ENCODE measurements at places on chromosomes 1 and 21. TPM values are rescaled to one million over a fixed set of nuclear protein-coding genes. Genes with fewer than 3 reads are reported as not detected.
A peak's percentile ranks its signal among the peaks of the same experiment; 100 is the strongest.

The BEND5 gene
- total RNA-seq: 2.3 TPM

The MAN1C1 gene
- 0.26 TPM for total RNA-seq

DNA sequence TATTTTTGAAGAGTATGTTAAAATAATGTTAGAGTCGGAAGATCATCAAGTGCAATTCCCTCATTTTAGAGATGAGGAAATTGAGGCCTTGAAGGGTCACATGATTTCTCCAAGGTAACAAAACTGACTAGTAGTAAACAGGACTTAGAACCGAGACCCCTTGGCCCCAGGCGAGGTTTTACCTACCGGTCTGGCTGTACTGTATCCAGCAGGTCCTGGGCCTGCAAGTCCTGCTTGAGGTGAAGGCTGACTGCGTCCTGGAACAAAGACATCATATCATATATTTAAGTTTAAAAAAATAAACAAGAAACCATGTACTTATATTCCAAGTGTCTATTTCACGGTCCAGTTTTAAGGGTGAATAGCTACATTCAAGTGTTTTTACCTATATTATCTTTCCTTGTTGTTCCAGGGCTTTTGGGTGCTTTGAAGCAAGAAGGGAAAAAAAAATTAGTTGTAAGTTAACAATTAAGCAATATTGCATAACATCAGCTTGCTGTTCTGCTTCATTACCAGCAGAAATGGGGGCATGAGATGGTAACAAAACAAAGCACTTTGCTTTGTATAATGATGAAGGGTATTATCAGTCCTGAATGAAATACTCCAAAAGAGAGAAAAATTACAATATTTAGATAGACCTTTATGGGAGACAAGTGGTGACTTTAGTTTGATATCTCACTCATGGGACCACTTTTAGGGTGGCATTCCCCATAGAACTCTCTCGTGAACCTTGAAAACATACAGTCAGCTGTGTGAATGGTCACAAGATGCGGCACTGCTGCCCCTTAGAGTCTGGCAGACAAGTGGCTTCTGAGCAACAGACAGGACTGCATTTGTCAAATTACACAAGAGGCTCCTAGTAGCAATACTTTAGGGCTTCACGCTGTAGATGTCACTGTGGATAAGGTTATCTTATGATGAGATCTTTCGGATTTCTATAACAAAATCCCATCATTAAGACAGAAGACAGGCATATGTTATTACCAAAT lies 29.8 kb upstream of the CFAP298 start:
- DNase-seq: no peak

DNA sequence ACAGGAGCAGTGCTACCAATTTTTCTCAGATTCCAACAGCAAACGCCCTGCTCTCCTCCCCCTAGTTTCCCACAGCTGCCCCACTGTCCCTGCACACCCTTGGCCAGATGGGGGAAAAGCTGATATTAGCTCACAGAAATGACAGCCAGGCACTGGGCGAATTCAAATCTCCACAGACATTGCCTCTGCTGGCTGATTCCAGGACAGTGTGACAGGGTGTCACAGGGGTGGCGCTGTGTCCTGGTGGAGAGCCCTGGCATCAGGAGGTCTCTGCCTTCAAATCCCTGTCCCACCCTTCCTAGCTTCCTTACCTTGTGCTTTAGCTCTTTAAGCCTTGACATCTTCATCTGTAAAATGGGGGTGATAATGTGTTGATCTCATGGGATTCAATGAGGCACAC lies 10.4 kb downstream of the OLIG1 start:
- DNase-seq: no peak

The MYOM3 gene
- total RNA-seq: not detected

DNA sequence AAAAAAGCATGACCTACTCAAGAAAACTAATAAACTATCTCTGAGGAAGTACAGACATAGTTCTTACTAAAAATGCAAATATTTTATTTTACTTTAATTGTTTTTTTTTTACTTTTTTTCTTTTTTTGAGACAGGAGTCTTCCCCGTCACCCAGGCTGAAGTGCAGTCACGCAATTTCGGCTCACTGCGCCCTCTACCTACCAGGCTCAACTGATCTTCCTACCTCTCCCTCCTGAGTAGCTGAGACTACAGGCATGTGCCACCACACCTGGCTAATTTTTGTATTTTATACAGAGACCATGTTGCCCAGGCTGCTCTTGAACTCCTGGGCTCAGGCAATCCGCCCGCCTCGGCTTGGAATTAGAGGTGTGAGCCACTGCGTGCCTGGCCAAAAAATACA lies 1263.1 kb downstream of the KCNT2 start:
- no peak for DNase-seq

The BATF3 gene
- 1.4 TPM for total RNA-seq

The SELENBP1 gene
- 0.13 TPM for total RNA-seq

DNA sequence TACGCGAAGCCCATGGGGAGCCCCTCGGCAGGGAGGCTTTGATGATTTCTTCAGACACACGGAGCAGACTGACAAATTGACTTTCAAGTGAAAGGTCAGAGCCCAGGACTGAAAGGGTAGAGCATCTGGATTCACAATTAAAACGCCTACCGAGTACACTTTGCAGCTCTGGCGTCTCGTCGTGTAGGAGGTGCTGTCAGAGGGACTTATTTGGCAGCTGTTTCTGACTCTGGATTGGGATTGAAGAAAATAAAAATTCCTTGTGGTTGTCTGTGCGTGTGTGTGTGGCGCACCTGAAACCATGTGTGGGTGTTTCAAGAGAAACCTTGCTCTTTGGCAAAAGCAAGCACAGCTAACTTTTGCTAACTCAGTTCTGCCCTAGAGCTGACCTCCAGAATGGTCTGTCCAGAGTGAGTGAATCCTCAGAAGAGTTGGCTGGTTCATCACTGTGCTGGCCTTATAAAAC lies 348.7 kb downstream of the HLX start:
- no peak for DNase-seq

- no peak for DNase-seq
Measured at GRCh38 chr1:119808491-119808890, 2.8 kb downstream of the REG4 start.

The PDE9A gene
- total RNA-seq: 1.4 TPM

DNA sequence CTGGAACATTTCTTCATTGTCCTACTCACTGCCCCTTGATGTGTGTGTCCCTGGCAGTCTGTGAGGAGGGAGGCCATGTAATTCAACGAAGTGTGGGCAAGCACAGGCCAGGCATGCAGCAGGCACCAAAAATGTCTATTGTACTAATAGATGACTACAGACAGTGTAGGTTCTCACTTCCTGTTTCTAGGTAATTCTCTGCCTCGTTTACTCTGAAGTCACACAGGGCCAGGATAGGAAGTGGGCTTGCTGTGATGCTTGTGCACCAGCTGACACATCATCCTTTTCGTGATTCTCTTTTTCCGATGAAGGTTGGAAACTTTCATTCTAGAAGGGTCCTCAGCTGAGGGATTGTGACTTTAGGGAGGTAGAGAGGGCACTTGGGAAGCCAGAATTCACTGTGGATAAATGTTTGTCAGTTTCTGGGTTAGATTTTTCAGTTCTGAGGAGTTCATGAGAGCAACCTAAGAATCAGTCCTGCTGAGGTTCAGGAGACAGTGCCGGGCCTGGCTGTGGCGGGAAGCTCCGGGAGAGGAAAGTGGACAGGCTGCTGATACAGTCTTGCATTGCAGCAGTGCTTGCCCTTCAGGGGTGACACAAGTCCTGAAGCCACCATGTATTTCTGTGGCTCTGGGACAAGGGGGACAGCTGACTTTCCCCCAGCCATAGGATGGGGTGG lies 4.3 kb upstream of the CSF1 start:
- peak; percentile 43 for DNase-seq

DNA sequence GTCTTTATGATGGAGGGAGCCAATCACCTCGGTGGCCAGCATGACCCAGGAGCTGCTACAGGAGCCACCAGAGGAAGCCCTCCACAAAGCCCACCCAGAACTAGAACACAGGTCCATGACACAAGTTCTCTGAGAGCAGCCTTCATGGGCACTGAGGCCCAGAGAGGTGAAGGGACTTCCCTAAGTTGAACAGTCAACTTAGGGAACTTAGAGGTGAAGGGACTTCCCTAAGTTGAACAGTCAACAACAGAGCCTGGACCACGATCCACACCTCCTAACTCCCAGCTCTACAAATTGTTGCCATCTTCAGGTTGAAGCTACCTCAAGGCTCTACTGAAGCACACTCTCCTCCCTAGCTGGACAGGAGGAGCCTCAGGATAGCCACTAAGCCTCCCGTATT lies 132.7 kb downstream of the CCDC185 start:
- no peak for DNase-seq

Measured in dermis microvascular lymphatic vessel endothelial cell (primary cell).